ENCODE measurements at places on chromosomes 4 and X.

DNA sequence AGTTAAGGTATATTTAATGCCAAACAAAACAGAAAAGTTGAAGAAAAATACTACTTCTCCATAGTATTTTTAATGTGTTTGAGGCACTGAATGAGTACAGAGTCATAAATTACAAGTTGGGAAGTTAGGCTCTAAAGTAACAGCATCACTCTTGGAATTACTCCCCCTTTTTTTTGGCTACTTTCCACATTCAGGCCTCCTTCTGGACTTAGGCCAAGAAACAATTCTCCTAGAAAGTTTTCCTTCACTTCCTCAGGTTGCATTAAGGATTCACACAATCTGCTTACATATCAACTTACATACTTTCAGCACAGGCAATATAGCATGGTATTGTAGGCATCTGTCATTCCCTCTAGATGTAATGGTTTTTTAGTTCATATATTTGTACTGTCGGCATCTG lies 52.1 kb downstream of the TMEM165 start:
- DNase-seq: no peak

GRCh38 chr4:7365462-7366179 lies 69.1 kb downstream of the PSAPL1 start:
- DNase-seq: peak; percentile 43

DNA sequence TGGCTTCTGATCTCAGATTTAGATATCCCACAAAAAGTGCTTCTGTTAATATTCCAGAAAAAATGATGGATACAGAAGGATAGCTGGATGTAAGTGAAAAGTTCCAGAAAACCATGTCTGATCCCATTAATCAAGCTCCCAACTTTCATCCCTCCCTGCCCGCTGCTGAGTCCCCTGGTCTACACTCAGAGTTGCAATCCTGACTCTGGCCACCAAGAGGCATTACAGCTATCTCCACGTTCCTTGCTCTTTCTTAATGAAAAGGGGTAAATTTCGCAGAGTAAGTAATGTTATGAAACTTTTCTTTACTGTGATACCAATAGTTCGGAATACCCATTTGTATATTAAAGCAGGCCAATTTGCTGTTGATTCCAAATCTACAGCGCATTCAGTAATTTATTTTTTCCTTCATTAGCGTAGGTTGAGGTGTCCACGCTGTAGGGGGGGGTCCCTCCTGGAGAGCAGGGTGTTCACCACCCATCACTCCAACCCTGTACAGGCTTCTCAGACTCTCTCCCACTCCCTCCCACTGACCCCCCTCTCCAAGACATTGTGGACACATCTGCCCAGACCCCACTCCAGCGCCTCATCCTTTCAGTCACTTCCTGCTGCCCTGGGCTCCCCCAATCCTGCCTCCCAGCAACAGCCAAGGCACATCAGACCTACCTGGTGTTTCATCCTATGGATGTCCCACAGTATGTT lies 55.1 kb downstream of the RAB40A start:
- DNase-seq: no peak

- DNase-seq: no peak
Measured at GRCh38 chrX:44245733-44246132, 97.7 kb downstream of the EFHC2 start.

DNA sequence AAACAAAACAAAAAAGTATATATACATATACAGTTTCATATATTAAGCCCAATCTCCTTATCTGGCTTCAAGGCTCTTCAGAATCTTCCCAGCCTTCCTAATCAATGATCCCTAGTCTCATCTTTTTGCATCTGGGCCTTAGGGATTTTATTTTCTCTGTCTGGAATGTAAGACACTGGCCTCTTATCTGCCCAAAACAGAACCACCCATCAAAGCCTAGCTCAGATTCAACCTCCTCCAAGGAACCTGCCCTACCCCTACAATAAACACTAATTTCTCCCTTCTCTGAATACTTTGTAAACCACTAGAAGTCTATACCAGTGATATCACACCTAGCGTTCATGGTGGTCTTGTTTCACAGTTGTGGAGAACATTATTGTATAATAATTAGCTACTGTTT lies 23.2 kb upstream of the GAB1 start:
- no peak for DNase-seq

DNA sequence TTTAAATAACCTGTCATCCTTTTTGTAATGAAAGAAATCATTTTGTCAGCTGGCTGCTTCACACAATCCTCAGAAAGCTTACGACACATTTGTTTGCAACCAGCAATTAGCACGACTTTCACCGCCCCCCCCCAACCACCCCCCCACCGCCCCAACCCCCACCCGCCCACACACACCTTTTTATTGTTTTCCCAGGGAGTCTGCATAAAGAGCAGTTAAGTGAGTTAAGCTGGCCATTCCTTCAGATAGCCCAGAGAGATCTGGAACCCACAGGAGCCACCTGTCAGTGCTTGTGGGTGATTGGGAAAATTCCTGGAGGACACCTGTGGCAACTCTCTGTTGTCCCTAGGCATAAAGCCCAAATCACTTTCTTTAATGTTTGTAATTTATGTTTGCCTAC lies 175.7 kb upstream of the FMR1 start:
- DNase-seq: no peak

DNA sequence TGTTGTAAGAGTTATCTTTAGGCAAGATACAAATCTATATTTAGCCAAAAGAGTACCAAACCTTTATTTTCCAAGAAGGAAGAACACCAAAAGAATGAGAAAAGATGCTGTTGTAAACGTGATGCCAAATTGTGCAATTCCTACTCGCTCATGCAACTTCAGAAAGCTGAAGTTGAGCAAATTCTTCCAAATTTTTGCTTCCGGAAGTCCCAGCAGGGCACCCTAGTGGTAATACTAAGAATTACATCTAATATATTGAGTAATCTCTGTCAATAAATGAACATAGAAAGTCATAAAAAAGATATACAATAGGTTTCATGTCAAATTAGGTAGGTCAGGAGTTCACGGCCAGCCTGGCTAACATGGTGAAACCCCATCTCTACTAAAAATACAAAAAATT lies 36.0 kb upstream of the SMARCAD1 start:
- no peak for DNase-seq

- no peak for DNase-seq
Measured at GRCh38 chr4:154039435-154040343, 250.8 kb upstream of the SFRP2 start.

Measured in heart right ventricle (tissue), 16 donors.